T47D (cell line): ENCODE measurements at places on chromosomes 5 and 9.

DNA sequence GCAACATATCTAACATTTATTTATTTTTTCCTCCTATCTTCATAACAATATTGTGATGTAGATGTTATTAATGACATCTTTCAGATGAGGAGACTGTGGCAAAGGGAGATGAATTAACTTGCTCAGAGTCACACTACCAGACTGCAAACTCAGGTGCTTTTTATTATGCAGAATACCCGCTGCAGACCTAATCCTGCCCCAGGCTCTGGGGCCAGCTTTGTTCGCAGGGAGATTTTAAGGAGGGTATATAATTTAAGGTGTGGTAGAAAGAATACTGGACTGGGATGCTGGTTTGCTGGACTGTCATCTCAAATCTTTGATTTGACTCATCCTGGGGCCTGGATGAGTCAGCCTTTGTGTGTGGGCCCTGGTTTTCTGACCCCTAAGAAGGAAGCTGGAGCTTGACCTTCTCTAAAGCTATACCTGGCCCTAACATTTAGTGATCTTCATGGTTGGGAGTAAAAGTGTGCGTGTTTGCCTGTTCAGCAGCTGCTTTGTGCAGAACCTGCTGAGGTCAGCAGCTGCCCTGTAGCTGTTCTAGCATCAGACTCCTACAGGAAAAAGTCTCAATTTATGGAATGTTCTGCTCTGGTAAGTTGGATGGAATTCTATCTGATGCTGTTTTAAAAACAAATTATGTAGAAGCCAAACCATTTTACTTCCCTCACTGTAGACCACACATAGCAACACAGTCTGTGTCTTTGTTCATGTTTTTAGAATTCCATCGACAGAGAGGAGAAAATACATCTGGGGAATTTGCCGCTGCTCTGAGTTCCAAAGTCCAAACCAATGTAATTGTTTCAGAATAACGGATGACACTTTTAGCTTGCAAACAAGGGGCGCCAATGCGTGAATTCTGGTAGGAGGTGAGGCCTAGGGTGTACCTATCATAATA, 4.5 kb downstream of the SLC36A1 start:
- no peak for DNase-seq

DNA sequence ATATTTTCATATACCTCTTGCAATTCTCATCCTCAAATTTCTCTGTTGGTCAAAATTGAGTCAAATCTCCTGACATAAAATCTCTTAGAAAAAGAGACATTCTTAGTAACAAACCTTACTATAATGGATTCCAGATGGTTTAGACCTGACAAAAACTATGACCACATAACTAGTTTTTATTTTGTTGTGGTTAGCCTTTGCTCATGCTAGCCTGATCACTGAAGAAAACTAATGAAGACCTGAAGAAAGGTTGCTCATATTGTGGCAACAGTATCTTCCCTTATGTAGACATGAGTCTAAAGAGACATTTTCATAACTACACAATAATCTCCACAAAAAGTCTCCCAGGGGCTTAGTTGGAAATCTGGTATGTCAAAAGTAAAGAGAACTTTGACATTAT, 274.1 kb upstream of the TMEM161B start:
- DNase-seq, result no peak

DNA sequence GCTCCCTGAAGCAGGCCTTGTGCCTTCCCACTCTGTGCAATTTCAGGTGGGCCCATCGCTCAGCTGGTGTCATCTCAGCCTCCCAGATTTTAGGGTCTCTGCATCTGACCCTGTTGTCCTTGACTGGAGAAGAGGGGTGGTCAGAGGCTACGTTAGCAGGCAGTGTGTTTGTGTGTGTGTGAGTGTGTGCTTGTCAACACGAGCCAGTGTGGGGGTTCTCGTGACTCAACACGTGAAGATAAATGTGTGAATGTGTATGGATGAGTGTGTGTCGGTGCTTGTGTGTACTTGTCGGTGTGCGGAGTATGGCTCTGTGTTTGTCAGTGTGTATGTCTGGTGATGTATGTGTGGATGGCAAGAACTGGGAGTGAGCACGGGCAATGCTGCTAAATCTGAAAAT, 142.6 kb upstream of the KLF4 start:
- no peak for DNase-seq

- DNase-seq, result no peak
These were observed 6.4 kb downstream of the TSPAN17 start for GRCh38 chr5:176653401-176654385.

GRCh38 chr9:79279356-79279755, 292.4 kb upstream of the TLE4 start:
- DNase-seq, result no peak

GRCh38 chr9:73143711-73144328, 7.8 kb upstream of the ANXA1 start:
- DNase-seq, result peak; percentile 51

DNA sequence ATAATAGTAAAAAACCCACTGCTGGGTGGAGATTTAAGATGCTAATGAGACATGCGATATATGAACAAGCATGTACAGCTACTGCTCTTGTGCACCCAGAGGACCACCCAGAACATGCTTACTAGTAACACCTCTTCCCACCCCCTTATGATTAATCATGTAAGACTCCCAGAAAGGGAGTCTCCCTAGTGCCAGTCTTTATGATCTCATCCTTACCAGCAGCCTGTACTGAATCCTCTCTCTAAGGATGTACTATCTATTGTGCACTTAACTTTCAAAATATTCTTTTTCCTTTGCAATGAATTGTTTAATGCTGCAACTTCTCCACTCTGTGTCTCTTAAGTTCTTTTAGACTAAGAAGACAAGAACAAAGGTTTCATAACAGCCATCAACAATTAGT, 9.1 kb upstream of the MAT2B start:
- no peak for DNase-seq

GRCh38 chr9:3332802-3333201, 193.0 kb downstream of the RFX3 start:
- no peak for DNase-seq

- no peak for DNase-seq
These were observed 148.1 kb downstream of the DOCK8 start for GRCh38 chr9:362561-363273.

GRCh38 chr5:139946006-139946405, 97.1 kb downstream of the NRG2 start:
- no peak for DNase-seq

GRCh38 chr9:24552526-24553182, 7.0 kb upstream of the IZUMO3 start:
- no peak for DNase-seq

GRCh38 chr5:62143268-62144229, 162.5 kb upstream of the KIF2A start:
- peak; percentile 50 for DNase-seq

DNA sequence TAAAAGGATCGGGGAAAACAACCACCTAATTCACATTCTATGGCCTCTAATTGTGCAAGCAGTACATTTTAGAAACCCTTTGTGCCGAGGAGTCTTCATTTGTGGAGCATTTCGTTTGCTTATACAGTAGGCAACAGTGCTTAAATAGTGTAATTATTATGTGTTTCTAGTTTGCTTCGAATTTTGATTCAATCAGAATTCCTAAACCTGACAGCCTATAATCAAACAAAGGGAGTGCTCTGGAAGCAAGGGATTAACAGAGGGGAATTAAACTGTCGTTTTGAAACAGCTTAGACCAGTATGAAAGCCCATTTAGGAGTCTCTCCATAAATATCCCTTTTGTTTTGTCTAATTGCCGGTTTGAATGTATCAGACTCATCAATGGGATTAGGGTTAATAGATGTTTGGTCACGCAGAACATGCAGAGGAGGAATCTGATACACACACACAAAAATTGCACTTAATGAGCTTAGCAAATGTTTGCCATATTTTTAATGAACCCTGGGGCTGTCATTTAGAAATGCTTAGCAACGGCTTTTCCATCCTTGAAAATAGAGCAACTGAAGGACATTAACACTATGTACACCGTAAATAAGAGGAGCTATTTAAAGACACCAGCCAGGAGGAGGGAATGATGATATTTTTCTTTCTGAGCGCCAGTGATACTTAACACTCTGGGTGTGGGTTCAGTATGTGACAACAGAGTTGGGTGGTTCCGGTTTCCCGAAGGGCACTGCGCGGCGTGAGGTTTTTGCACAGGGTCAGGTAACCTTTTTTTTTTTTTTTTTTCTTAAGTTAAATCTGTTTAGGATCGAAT, 404.7 kb downstream of the TLE4 start:
- no peak for DNase-seq

GRCh38 chr9:128863647-128864046, 18.1 kb downstream of the KYAT1 start:
- peak; percentile 80 for DNase-seq

GRCh38 chr5:76710991-76711390, 4.9 kb upstream of the F2R start:
- DNase-seq, result no peak

- DNase-seq, result peak; percentile 69
These were observed 1.1 kb downstream of the GSN start for GRCh38 chr9:121268851-121269641.

DNA sequence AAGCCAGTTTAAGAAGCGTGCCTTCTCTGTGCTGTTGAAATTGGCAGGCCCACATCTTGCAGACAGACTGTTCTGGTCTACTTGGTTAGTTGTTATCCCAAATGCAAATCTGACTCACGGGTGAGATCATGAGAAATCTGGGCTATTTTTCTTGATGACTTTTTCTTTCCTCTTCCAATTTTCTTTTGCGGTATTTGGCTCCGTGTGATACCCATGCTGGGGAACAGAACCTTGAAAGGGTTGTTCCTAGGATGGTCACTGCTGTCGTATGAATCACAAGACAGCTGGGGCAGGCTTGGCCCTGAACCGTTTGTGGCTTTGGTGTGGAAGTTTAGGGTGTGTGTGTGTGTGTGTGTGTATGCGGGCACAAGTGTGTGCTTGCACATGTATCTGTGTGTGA, 24.6 kb downstream of the PDZD2 start:
- DNase-seq, result no peak

GRCh38 chr5:99724732-99725290, 796.0 kb upstream of the CHD1 start:
- no peak for DNase-seq

- DNase-seq, result no peak
These were observed 125.9 kb downstream of the RGS3 start for GRCh38 chr9:113589407-113589806.

- no peak for DNase-seq
These were observed 123.1 kb upstream of the ZNF608 start for GRCh38 chr5:124869426-124870033.
